ENCODE measurements at places on chromosomes 1 and 21. TPM values are rescaled to one million over a fixed set of nuclear protein-coding genes. Genes with fewer than 3 reads are reported as not detected.

TTC34 gene
- total RNA-seq, result 0.70 TPM

TRPM2 gene
- 2.7 TPM for total RNA-seq

OR14K1 gene
- total RNA-seq, result not detected

LRRC47 gene
- 54.5 TPM for total RNA-seq

ABCB10 gene
- 12.7 TPM for total RNA-seq

TFF2 gene
- not detected for total RNA-seq

GRCh38 chr1:64875606-64876005, 90.7 kb downstream of the JAK1 start:
- no peak for DNase-seq

GRCh38 chr1:164183854-164184635, 374.9 kb upstream of the PBX1 start:
- DNase-seq, result no peak

DNA sequence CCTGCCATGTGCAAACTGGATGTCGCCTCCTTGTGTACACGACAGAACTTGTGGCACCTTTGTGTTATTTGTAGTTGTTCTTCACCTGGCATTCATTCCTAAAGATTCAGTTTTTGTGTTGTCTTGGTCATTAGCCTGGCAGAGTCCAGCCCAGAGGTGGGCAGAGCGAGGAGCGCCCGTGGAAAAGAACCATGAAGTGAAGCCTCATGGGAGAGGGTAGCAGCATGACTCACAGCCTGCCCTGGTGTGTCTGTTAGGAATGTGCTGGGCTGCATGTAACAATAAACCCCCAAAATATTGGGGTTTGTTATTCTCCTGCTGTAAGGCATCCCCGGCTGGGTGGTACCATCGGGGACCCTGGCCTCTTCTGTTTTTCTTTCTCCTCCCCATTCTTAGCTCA, 124.9 kb upstream of the TMEM51 start:
- DNase-seq, result no peak

DNA sequence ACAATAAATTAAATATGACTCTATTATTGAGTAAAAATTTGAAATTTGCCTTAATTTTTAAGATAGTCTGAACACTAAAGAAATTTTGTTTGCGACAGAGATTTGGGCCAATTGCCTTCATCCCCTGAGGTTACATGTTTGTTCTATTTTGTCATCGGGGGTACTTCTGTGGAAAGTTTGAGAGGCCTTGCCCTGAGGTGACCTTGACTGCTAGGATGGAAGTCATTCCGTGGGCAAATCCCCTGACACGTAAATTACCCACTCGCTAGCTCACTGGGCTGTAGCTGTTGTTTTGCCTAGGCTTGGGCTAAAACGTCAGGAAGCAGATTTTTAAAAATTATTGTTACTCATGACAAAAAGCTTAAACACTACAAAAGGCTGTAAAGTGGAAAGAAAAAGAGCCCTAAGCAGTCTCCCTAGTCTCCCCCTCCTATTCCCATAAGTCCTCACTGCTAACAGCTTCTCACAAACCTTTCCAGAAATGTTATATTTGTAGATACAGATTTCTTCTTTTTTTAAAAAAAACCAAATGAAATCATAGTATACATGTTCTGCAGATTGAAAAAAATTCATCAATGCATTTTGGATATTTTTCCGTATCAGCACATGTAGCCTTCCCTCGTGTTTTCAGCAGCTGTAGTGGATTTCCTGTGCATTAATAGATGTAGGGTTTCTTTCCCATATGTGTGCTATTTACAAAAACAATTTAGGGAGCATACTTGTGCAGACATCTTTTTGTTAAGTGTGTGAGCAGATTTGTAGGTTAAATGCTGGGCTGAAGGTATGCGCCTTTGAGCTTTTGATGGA, 142.7 kb downstream of the MRPS6 start:
- no peak for DNase-seq

GRCh38 chr1:225851805-225852204, 30.4 kb downstream of the TMEM63A start:
- DNase-seq, result no peak

- no peak for DNase-seq
These were observed 4.8 kb upstream of the HEATR1 start for GRCh38 chr1:236608930-236609726.

GRCh38 chr1:53182716-53183094, 13.9 kb upstream of the CPT2 start:
- no peak for DNase-seq
